GDM1 (cell line): ENCODE measurements at places on chromosomes 3 and 15.

GRCh38 chr3:69890084-69890483 is 109.4 kb upstream of the SAMMSON start:
- no peak for DNase-seq

DNA sequence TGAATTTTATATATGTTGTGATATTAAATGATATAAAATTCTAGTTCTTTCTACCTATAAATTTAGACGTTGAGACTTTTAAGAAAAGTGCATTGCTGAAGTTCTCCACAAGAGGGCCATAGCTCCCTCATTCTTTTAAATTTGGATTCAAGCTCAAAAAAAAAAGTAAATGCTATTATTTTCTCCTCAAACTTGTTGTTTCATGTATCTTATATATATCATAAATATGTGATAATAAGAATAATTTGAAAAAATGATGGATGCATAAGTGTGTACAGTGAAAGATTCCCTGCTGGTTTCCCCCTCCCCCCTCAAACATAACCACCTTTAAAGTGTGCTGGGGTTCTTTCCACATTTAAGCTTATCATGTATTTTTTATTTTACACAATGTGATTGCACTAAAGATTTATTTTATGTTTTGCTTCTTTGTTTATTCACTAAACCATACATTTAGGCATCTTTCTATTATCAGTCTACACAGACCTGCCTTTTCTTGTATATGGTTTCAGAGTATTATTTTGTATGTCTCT is 769.4 kb upstream of the GOLIM4 start:
- DNase-seq: no peak

DNA sequence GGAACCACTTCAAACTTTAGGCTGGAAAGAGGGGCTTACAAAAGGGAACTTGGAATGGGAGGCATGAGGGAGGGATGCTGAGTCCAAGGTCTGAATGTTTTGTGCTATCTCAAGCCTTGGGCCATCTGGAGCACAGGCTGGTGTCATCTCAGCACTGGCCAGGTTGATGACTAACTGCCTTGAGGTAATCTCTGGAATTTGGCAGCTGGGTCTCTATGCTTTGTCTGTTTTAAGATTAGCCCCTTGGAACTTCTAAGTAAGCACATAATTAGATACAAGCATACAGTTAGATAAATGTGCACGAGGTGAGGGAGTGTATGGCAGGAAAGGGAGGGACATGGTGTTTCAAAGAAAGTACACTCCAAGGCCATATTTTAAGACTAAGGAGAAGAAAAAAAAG is 252.4 kb upstream of the CCDC54 start:
- no peak for DNase-seq

- DNase-seq: no peak
Observed at GRCh38 chr3:60268123-60268522, 983.1 kb downstream of the FHIT start.

- DNase-seq: no peak
Observed at GRCh38 chr3:170383567-170383966, 26.1 kb downstream of the SKIL start.

DNA sequence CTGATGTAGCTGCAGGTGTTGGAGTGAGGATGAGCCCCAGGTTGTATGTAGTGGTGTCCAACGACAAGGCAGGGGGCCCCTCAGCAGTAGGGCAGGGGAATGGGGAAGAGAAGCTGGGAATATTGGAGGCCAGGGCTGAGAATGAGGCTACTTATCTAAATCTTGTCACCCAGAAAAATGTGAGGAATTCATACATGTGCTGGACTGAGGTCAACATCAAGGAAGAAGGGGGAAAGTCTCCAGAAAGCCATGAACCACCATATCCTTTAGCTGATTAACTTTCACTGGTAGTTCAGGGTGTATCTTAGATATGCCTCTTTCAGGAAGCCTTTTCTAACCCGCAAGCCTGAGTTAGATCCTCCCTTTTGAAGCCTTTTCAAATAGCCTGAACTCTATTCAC is 22.6 kb upstream of the FSTL1 start:
- no peak for DNase-seq

- no peak for DNase-seq
Observed at GRCh38 chr3:162491952-162492351, 995.3 kb downstream of the OTOL1 start.

DNA sequence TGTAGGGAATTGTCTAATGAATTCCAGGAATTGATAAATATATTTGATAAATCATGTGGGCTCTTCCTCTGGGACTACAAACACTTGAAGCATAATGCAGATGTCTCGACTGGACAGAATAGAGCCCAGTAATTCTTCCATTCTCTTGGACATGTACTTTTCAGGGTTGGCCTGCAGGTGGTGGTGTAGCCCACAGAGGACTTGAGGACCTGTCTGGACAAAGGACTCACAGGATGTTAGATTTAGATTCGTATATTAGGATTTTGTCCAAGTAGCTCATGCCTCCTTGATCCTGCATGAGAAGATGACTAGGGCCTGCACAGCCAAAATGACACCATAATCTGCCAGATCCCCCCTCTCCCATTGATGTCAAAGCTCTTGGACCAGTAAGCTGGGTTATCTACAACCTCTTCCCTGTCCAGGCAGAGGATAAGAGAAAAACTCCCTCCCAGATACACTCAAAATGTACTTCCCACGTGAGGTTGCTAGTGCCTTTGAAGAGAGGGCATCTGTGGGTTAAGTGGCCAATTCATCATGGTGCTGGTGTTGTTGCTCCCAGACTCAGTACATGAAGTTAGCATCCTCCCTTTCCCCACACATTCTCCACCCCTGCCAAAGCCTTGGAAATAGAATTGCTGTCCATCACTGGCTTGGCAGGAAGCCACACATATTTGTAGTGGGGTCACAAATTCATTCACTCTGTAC is 88.6 kb upstream of the ZNF280D start:
- DNase-seq: no peak

GRCh38 chr3:141313093-141313683 is 55.1 kb upstream of the ZBTB38 start:
- DNase-seq: no peak

DNA sequence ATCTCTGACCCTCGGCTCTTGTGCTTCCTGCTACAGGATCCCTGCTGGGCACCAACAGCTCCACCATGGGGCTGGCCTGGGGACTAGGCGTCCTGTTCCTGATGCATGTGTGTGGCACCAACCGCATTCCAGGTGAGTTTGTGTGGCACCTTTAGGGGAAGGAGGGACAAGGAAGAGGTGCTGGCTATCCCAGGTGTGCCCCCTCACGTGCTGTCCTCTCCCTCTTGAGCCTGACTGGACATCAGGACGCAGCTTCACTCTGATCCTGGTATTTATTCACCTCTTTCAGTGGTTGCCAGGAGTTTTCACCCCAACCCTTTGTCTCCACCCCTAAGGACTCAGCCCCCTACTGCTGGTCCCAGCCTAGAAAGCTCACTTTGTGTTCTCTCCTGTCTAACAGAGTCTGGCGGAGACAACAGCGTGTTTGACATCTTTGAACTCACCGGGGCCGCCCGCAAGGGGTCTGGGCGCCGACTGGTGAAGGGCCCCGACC is 960 bp downstream of the THBS1 start:
- no peak for DNase-seq

DNA sequence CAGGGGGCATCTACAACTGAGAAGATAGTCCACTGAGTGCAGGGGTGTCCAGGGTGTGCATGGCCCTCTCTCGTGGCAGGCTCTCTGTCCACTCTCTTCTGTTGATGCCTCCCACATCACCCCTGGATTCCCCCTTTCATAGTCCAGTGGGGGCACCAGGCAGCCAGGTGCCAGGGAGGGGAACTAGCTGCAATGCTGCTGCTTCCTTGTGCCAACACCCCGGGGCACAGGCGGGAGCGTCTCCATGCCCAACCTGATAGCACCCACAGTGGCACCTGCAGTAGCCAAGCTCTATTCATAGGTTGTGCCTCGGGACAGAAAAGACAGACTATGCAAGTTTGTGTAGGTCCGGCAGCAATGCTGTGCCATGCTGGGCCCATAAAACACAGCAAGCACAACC is 11.7 kb downstream of the DUOX2 start:
- no peak for DNase-seq

- DNase-seq: no peak
Observed at GRCh38 chr15:40242601-40243000, 3.7 kb downstream of the PAK6 start.

DNA sequence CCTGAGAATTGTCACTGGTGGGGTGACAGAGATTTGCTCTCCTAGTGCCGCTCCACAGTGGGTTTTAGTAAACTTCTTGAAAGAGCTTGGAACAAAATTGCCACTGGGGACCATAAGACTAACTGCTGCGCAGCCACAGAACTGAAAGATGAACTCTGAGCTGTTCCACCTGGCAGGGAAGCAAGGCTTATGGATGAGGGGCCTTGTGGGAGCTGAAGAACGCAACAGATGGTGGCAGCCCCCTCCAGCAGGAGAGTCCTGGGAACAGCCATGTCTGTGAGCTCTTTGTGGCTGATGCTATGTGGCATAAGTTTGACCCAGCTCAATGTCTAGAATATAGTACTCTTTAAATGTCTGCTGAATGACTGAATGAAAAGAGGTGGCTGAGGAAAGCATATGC is 66.8 kb upstream of the C2CD4B start:
- no peak for DNase-seq

DNA sequence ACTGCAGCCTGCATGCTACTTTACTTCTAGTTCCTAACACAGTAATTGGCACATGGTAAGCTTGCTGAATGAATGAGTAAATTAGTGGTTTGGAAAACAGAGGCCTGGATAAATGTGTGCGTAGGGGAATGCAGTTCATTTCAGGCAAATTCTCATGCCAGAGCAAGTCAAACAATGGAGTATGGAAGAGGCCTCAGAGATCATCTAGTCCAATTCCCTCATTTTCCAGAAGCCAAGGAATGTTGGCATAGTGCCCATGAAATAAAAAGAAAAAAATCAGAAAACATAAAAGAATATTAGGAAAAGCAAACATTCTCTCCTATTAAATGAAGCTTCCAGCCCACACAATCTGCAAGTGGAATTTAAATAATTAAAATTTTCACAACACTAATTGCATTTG is 92.4 kb downstream of the MB21D2 start:
- no peak for DNase-seq

DNA sequence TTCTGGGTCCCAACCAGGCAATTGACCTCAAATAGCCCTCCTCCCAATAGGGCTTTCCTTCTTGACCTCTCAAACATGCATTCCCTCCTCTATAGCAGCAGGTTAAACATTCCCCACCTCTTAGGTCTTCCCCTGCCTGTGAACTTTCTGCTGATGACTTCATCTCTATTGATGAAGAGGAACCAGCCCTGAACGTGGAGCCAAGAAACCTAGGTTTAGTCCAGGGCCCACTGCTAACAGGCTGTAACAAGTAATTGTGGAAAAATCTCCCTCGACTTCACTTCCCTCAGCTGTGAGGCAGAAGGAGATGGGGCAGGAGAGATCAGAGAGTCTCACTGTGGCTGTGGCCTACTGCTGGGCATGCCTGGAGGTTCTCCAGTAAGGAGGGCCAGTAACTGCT is 24.7 kb downstream of the ILDR1 start:
- DNase-seq: no peak

DNA sequence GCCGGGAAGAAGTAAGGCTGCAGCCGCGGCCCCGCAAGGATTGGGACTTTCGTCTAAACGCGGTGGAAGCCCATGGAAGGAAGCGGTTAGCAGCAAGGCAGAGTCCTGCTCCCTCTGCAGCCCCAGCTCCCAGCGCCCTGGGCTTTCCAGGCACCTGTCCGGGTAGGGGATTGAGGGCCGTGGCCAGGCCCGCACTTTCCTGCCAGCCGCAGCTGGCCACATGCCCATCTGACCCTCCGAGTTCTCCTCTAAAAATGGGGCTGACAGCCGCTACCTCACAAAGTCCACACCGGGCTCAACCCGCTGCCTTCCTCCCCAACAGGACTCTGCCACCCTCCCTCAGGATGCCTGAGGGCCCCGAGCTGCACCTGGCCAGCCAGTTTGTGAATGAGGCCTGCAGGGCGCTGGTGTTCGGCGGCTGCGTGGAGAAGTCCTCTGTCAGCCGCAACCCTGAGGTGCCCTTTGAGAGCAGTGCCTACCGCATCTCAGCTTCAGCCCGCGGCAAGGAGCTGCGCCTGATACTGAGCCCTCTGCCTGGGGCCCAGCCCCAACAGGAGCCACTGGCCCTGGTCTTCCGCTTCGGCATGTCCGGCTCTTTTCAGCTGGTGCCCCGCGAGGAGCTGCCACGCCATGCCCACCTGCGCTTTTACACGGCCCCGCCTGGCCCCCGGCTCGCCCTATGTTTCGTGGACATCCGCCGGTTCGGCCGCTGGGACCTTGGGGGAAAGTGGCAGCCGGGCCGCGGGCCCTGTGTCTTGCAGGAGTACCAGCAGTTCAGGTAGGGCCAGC is 1.9 kb downstream of the NEIL1 start:
- DNase-seq: no peak

GRCh38 chr3:191119415-191120295 is 79.4 kb upstream of the OSTN start:
- DNase-seq: no peak

GRCh38 chr3:28036599-28037575 is 204.5 kb upstream of the CMC1 start:
- no peak for DNase-seq

DNA sequence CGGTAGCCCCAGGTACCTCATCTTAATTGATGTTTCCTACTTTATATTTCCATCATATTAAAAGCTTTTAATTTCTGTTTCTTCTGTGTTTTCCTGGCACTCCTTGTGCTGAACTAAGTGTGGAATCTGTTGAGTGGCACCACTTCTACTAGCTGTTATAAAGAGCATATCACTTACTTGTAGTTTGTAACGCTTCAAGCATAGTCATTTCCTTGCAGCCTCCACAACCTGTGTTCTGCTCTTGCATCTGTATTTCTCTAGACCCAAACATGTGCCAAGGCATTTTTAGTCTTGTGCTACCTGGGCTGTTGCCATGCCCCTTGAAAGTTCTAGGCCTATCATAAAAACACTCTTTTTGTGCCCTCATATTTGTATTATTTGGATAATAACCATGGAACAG is 16.0 kb downstream of the ZNF654 start:
- no peak for DNase-seq

DNA sequence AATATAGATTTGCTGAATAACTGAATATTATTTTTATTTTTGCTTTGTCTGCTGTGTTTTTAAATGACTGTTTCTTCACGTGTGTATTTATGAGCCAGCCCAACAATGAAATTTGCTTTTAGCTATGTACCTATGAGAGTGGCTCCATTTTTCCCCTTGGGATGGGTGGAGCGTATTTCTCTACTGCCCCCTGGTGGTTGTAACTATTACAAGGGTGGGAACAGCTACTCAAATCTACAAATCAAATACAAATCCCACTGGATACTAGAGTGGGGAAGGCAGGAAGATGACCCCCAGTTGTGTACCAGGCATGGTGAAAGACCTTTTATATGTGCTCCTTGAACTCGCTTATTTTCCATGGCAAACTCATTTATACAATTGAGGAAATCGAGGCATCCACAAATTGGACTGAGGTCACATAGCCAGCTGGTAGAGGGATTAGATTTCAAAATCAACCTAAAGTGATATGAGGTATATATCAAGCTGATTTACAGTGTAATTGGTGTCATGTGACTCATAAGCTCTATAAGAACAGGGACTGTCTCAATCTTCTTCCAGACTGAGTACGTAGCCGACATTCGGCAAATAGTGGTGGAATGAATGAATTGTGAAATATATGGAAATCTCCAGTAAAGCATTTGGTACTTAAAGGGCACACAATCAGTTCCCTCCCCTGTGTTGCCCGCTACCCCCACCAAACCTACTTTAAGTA is 69.5 kb upstream of the VEPH1 start:
- DNase-seq: no peak
